Kidney glomerular epithelial cell (primary cell): ENCODE measurements at places on chromosomes 7 and 10.
A peak's percentile ranks its signal among the peaks of the same experiment; 100 is the strongest.

DNA sequence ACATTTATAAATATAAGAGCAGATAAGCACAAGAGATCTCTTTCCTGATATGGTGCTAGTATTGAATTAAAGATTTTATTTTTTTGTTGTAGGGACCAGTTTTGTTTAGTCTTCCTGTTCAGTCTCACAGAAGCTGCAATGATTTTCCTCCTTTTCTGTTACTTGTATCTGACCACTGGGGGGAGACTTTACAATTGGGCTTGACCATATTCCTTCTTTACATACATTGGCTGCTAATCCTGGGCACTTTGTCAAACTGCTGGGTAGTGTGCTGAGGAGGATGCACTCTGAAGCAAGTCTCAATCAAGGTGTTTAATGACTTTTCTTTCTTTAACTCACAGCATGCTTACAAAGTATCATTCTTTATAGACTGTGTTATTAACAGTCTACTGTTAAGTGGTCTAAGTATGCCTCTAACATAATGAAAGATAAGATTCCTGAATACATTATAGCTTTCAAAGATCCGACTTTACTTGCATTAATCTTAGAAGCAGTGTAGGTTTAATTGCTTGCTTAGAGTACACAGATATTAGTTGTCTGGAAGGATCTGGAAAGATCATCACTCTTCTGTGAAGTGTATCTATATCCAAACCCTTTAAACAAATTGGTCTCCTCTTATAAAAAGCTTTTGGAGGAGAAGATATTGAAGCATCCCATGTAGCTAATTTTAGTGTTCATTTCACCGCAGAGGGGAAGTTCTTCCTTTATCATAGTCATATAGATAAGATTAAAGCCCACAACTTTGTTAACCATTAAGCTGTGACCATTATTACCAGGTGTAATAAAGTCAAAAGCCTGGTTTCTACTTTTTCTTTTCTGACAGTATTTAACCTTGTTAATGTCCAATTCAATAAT lies 3.1 kb downstream of the PALS2 start:
- peak; percentile 47 for DNase-seq

DNA sequence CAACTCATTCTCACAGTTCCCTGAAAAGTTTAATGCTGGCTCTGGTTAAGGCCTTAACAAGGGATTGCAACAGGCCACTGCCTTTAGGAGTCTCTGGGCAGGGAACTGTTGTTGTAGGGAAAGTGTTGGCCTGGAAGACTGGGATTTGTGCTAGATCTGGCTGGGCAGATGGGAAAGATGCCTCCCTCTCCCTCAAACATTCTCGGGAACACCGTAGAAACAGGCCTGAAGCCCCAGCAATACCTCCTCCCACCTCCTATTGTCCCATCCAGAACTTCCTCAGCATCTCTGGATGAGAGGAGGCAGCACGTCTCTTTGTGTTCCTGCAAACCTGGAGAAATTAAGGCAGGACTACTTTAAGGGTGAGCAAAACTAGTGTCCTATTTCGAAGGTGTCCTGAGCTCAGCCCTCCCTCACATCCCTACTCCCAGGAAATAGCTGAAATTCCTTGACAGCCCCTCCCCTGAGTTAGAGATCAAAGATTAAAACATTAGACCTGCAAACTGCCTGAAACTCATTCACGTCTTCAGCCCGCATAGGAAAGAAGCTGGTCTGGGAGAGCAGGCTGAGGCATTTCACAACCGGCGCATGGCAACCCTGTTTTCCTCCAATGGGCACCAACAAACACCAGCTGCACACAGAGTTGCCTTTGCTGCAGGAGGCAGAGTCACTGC lies 10.9 kb upstream of the MAP3K8 start:
- DNase-seq, result peak; percentile 88

DNA sequence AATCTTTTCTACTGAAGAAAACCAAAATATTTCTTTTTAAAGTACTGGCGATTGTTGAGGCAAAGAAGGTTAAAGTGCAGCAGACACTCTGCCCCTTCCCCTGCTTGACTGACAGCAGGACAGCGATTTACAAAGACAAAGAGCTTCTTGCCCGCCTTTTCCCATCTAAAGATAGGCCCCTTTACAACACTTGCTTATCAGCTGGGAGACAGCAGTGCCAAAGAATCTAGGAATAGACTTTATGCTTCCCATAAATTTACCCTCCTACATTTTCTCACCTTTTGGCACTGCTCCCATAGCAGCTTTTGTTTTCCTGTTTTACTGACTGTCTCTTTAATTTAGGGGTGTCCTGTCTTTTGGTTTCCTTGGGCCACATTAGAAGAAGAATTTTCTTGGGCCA lies 824.1 kb downstream of the CCSER2 start:
- DNase-seq, result no peak

DNA sequence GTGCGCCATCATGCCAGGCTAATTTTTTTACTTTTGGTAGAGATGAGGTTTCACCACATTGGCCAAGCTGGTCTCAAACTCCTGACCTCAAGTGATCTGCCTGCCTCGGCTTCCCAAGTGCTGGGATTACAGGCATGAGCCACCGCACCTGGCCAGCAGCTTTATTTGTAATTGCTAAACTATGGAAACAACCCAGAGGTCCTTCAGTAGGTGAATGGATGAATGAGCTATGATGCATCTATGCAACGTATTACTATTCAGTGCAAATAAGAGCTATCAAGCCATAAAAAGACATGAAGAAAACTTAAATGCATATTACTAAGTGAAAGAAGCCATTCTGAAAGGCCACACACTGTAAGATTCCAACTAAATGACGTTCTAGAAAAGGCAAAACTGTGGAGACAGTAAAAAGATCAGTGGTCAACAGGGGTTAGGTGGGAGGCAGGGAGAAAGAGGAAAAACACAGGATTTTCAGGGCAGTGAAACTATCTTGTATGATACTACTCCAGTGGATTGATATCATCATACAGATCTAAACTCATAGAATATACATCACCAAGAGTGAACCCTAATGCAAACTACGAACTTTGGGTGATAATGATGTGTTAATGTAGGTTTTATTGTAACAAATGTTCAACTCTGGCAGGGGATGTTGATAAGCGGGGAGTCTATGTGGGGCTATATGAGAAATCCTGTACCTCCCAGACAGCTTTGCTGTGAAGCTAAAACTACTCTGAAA lies 66.7 kb downstream of the PRTFDC1 start:
- no peak for DNase-seq
